ENCODE measurements at places on chromosomes 2 and 18.
A peak's percentile ranks its signal among the peaks of the same experiment; 100 is the strongest.

DNA sequence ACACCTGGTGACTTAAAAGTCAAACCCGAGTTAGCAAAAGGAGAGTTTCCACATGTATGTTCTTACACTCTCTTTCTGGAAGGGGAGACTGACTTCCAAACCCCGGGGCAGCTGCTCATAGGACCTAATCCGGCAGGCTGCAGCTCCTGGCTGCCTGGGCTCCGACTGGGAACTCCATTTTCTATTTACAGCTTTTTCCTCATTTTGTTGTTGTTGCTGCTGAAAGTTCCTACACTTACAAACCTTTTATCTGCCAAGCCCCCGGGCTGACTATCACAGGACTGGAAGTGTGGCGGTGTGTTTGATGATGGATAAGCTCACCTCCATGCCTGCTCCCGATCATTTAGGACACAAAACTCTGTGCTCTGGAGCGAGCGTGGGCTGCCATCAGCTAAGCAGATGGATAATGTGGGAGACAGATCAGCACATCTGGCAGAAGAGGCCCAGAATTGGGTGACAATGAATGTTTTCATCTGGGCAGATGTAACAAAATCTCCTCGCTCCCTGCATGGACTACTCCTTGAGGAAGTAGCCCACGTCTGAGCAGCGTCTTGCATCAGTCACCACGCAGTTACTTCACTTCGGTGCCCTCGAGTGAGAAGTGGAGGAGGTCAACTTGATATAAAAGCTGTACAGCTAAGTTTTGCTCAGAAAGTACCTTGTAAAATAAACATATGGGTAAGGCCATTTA lies 114.4 kb upstream of the COPS8 start:
- DNase-seq: peak; percentile 38

- DNase-seq: no peak
These were observed at the start of gene BCL2 for GRCh38 chr18:63319383-63320122. BCL2 (minus strand) TSS chr18:63319769.

GRCh38 chr18:36294031-36294430 lies 3.5 kb upstream of the FHOD3 start:
- no peak for DNase-seq

DNA sequence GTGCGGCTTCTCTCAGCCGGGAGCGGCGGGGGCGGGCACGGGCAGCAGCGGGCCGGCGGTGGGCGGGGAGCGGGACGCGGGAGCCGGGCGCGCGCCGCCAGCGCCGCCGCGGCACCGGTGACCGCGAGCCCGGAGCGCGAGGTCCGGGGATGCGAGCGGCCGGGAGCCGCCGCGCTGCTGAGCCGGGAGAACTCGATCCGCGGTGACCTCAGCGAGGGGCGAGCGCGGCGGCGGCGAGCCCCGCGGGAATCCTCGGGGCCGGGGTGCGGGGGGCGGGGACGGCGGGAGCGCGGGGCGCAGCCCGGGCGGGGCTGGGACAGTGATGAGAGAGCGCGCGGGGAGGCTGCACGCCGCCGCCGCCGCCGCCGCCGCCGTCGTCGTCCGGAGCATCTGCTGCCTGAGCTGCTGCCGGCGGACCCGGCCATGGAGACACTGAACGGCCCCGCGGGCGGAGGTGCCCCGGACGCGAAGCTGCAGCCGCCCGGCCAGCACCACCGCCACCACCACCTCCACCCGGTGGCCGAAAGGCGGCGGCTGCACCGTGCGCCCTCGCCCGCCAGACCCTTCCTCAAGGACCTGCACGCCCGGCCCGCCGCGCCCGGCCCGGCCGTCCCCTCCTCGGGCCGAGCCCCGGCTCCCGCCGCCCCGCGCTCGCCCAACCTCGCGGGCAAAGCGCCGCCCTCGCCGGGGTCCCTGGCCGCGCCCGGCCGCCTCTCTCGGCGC lies at the start of gene MTCL1:
Gene MTCL1 (plus strand): TSS at position 319 of the 723 bp plus-strand sequence. CDS start 105 bp downstream, at position 424.
- no peak for DNase-seq

GRCh38 chr2:31931916-31932315 lies 78.9 kb downstream of the MEMO1 start:
- no peak for DNase-seq

DNA sequence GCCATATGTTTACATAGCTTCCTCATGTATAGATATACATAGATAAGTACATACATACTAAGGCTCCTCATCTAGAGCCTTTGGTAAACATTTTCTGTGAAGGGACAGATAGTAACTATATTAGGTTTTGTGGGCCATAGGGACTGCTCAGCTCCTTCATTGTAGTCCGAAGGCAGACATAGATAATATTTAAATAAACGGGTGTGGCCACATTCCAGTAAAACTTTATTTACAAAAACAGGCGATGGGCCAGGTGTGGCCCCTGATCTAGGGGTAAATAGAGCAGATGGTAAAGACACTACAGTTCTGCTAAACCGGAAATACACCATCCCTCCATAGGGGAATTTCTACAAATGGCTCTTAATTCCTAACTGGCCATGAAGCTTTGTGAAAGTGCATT lies 7.3 kb downstream of the COQ10B start:
- DNase-seq: no peak

DNA sequence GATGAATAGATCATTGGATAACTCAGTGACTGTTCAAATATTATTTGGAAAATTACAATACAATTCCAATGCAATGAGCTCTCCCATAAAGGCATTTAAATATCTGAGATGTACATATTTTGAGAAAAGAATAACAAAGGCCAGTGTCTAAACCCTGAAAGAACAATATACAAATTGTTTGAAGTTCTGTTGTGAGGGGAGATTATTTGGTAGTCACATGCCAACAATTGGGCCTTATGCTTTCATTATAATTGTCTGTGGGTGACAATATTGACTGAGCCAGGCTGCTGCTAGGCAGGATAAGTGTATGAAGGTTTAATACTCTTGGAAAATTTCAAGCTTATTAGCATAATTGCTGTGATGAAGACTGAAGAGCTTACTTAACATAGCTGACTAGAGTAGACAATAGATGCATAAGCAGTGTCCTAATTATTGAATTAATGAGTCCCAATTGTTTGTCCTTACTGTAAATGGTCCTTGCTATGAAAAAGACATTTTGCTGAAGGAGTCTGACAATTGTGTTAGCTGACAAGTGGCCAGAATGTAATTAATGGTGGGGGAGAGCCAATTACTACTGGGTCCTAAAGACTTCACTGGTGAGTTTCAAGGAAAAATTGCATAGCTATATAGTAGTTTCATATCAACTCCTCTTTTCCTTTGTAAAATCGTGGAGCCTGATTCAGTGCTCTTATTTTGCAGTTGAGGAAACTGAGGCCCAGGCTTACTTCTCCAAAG lies 5.0 kb upstream of the SMAD2 start:
- no peak for DNase-seq

DNA sequence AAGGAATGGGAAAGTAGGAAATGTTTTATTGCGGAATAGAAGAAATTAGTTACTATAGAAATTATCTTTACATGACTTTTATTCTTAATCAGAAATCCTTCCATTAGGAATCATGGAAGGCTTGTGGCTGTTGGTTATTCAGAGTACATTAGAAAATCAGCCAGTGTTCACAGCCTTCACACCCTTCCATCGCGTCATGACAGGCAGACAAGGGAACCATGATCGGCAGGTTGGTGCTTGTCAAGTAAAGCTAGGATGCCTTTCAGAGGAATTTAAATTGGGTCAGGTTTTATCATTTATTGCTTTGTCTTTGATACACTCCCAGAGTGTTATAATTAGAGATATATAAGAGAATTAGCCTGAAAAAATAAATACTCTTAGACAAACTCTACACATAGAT lies 400.6 kb downstream of the THSD7B start:
- DNase-seq: no peak

DNA sequence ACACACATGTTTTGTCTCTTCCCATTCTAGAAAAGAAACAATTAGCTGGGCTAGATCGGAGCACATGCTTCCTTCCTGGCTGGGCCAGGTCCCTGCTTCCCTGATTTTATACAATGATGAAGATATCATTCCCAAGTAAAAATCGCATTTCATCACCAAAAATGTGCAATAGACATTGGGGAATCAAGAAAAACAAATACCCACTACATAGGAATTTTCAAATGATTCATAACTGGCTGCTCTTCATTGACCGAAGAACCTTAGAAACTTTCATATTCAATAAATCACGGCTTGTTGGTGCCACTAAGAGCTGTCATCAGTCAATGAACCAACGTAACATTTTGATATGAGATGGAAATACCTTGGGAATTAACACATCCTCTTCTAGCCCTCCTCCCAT lies 373.6 kb upstream of the TRIB2 start:
- DNase-seq: no peak
